T-helper 17 cell (primary cell): ENCODE measurements at places on chromosomes 1 and 21.

DNA sequence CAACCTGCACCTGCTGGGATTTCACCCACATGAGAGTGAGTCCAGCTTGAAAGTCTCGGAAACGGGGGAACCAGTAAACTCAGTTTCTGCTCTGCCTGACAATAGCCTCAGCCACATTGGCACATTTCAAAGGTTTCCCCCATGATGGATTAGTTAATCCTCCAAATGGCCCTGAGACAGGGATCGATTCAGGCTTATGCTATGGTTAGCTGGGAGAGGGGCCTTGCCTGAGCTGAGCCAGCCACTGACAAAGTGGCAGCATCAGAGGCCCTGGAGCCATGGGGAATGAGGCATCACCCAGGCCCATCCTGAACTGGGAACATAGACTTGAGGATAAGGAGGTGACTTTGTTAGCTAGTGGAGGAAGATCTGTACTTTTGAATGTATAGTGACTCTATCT is 2.9 kb upstream of the CLSTN1 start:
- no peak for DNase-seq

- no peak for DNase-seq
Measured at GRCh38 chr1:70790232-70790923, 257.2 kb downstream of the PTGER3 start.

- DNase-seq, result no peak
Measured at GRCh38 chr1:38005195-38006007, at the start of gene FHL3. Gene FHL3 (minus strand): TSS chr1:38005514. CDS start chr1:37999412, 6,102 bp downstream.

DNA sequence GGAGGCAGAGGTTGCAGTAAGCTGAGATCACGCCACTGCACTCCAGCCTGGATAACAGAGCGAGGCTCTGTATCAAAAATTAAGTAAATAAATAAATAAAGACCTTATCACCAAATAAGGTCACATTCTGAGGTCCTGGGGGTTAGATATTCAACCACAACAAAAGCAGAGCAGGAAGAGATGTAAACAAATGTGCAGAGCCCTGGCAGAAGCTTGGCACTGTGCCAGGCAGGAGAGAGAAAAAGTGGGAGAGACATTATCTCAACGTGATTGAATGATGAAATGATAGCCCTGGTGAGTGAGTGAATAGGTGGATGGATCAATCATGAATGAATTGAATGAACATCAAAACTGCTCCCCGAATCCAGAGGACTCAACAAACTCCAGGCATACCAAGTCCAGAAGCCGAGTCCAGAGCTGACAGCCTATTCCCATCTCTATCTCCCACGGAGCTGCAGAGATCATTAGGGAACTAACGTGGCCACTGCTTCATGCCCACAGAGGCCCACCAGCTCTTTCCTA is 150.7 kb downstream of the TOMM20 start:
- peak; percentile 47 for DNase-seq

DNA sequence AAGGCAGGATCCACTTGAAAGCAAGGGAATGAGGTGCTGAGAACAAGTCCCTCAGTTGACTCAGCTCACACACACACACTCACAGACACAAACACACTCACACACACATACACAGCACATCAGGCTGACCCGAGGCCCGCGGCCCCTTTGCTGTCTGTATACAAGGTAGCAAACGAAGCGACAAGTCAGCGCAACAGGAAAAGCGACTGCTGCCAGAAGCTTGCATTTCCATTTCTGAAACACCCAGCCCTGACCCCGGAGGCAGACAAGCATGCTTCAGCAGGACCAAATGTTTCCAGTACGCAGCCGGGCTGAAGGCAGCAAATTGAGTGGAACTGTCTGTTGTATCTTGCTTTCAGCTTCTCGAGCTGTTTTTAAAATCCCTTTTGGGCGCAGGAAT is 501.6 kb downstream of the NPHP4 start:
- no peak for DNase-seq

DNA sequence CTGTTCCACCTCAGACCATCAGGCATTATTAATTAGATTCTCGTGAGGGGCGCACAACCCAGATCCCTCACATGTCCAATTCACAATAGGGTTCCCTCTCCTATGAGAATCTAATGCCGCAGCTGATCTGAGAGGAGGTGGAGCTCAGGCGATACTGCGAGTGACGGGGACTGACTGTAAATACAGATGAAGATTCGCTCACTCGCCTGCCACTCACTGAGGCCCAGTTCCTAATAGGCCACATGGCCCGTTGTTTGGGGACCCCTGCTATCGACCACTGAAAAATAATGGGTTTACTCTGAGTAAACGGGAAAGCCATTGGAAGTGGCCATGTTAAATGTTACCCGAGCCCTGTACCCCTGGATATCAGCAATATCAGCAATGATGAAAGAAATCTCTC is 65.9 kb downstream of the GRIK1 start:
- DNase-seq, result no peak

- no peak for DNase-seq
Measured at GRCh38 chr1:145983960-145984830, 12.2 kb downstream of the TXNIP start.

DNA sequence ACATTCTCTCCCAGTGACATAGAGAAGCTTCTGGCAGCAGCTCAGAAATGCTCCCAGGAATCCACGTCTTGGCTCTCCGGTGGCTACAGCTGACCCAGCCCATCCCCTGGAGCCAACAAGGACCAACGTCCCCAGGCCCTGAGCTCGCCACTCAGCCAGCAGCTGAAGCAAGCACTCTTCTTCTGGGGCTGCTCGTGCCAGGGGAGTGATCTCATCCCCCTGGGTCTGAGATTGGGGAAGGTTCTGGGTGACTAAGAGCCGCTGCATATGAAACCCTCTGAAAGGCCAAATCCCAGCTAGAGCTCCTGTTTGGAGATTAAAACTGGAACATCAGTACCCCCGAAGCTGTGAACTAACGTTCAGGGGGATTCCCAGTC is 487.9 kb downstream of the NPHP4 start:
- DNase-seq, result no peak

DNA sequence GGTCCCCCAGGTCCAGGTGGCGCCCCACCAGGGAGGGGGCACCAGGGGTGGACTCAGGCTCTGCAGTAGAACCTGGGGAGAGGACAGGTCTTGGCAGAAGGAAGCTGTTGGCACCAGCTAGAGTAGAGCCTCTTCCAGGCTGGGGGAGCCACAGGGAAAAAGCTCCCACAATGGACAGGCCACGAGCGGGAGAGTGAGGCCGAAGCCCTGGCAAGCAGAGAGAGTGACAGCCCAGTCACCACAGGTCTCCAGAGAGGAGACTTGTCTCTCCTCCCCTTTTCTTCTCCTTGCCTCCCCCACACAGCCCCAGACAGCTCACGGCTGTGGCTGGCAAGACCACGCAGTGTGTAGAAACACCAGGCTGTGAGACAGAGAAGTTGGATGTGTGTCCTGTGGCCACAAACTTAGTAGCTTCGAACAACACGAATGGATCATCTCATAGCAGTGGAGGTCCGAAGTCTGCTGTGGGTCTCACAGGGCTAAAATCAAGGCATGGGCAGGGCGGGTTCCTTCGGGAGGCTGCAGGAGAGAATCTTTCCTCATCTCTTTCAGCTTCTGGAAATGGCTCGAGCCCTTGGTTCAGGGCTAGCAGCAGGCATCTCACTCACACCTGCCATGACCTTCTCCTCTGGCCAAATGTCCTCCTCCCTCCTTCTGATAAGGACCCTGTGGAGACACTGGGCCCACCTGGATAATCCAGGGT is 3.3 kb downstream of the KRTAP12-4 start:
- no peak for DNase-seq

GRCh38 chr1:234722270-234722704 is 112.3 kb upstream of the IRF2BP2 start:
- DNase-seq, result no peak

DNA sequence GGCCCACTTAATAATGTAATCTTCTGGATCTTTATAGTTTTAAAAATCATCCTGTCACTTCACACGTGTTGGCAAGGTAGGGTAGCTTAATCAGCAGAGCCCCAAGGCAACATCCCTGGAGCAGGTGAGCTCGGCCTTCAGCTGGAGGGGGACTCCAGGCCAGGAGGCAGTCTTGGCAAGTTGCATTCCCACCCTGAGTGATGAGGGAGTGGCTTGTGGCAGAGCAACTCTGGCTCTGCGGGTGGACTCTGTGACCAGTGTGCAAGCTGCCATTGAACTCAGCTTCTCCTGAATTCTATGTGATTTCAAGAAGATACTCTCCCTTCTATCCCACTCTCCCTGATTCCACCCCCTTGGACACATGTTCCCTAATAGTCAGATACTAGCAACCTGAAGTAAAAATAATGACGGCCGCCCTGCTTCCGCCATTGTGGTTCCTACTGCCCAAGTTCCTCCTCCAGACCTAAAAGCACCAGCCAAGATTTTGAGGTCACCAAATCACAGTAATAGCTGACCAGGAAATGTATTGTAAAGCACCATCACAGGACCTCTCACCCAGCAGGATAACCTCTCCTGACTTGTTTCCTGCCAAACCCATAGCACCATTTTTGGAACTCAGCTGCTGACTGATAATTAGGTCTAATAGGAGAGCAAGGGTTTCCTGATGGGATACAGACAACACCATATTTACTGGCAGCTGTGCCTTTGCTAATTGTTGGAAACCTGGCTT is 11.5 kb upstream of the LYST start:
- no peak for DNase-seq

GRCh38 chr1:9341301-9341845 is 48.7 kb downstream of the SPSB1 start:
- no peak for DNase-seq

DNA sequence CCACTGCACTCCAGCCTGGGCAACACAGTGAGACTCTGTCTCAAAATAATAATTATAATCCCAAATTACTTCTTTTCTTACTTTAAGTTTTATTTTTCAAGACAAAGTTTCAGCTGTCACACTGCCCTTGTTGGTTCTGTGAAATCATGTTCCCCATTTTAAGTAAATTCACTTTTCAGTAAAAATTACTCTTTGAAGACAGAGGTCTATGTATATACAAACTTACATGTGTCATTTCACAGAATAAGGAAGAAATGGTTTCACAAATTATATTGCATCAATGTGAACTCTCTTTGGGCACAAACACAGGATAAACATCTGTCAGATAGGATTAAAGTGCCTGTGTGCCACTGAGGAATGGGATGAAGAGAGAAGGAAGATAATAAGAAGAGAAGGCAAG is 33.1 kb upstream of the ETS2 start:
- DNase-seq, result no peak

GRCh38 chr1:57722285-57722978 is 298.6 kb upstream of the DAB1 start:
- no peak for DNase-seq

GRCh38 chr1:41733021-41733420 is 185.7 kb downstream of the HIVEP3 start:
- no peak for DNase-seq

- DNase-seq, result peak; percentile 44
Measured at GRCh38 chr1:15412175-15412800, 2.6 kb downstream of the EFHD2 start.

- DNase-seq, result no peak
Measured at GRCh38 chr1:220754212-220754917, 6.2 kb downstream of the MTARC2 start.

DNA sequence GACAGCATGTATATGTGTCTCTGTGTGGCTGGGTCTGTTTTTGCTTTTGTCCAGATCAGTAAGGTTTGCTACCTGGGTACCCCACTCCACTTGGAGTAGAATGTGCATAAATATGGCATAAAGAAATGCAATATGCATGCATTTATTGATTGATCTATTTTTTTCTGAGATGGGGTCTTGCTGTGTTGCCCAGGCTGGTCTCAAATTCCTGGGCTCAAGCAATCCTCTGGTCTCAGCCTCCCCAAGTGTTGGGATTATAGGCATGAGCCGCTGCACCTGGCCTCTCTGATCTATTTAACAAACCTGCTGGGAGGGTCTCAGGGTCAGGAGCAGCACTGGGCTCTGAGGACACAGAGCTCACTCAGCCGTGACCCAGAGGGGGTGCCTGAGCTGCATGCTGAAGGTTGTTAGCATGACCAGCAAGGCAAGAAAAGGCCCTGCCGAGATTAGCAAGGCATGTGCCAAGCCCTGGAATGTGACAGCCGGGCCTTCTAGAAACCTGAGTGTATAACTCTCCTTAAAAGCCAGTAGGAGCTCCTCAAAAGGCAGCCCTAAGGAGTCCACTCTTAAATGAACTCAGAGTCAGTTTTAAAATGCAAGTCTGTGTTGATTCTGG is 22.5 kb downstream of the PCSK9 start:
- DNase-seq, result no peak

DNA sequence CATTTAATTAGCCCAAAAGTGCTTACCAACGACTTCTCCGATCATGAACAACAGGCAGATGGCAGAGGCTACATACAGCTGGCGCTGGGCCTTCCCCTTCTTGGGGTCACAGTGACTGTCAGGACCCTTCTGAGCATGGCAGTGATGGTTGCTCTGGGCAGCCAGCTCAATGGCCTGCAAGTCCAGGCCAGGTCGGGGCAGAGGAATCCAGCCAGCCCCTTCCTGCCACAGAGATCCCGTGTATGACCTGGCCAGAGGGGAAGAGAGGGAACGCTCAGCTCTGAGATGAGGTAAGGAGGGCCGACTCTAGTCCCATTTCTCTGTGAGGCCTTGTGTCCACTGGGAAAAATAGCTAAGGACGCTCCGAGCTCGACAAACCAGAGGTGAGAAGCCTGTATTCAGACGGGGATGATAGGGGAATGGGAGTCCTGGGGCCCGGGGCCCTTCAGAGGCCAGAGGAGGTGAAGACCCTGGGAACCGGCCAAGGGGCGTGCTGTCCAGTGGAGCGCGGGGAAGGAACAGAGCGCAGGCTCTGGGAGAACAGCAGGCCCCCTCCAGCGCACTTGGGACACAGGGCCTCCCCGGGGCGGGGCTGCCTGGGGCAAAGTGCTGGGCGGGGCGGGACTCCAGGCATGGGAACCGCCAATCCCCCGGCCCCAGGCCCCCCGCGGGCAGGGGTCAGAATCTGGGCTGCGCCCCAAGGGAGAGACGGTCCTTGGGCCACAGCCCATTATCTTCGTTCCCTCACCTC is 772 bp downstream of the SLC30A2 start:
- DNase-seq, result no peak

DNA sequence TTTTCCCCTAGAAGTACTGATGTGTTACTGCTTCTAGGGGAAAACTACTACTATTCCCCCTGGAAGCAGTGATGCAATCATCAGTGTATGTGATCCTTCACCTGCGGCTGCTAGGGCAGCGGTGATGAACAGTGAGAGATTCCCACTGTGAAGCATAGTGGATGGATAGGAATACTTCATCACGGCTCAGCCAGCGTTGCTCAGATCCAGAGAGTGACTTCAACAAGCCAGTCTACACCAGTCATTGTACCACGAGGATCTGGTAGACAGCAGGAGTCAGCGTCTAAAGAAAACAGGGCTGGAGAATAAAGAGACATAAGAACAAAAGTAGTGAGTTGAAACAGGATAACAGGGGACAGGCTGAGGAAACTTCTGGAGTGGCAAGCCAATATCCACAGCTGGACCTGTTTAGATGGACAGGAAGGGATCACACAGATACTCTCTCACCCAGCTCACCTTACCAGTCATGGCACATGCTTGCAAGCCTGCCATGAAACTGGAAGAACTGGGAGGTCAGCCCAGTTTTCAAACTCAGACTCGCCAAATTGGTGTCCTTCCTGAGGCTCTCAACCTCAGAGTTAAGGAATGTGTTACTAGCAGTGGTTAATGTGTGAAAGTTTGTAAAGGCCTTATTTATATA is 42.4 kb upstream of the LRRC52 start:
- DNase-seq, result no peak
